ENCODE measurements at places on chromosomes 5 and 9.

- no peak for DNase-seq
These were observed 29.5 kb downstream of the MRPS27 start for GRCh38 chr5:72290356-72291133.

- no peak for DNase-seq
These were observed 20.6 kb downstream of the GNAQ start for GRCh38 chr9:78011049-78011448.

DNA sequence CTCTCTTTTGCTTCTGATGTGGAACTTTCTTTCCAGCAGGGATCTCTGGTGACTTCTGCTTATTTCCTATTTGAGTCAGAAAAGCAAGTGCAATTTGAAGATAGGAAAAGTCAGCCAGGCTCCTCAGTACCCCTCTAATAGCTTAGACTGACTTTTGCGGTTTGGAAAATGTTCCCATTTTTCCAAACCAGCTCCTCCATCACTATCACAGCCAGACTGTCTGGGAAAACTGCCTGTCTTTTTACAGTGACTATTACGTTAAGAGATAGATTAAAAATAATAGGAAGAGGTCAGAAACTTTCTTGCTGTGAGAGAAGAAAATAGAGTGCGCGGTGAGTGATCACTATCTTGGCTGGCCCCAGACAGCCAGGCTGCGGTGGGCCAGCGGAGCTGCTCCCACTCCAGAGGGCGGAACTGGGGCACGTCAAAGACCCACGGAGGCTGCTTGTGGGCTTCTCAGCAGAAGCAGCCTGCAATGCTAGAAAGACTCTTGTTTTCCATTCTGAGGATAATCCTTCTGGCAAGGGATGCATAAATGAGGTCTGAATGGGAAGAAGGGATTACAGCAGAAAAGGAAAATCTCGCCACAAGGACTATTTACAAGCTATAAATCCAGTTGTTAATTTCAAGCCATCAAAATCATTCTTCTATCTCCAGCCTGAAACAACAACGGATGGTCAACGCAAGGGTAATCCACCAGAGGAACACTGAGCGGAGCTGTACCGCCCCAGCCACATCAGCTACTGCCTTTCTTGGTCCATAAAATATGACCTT is 151.0 kb upstream of the MSX2 start:
- no peak for DNase-seq

- peak; percentile 5 for DNase-seq
These were observed 1.6 kb downstream of the ZFYVE16 start for GRCh38 chr5:80409367-80409966.

- DNase-seq = no peak
These were observed at the start of gene UGT3A1 for GRCh38 chr5:35990941-35991611. Gene UGT3A1, minus strand, starts transcription at chr5:35991390. Its CDS starts 150 bp downstream, at chr5:35991240.

DNA sequence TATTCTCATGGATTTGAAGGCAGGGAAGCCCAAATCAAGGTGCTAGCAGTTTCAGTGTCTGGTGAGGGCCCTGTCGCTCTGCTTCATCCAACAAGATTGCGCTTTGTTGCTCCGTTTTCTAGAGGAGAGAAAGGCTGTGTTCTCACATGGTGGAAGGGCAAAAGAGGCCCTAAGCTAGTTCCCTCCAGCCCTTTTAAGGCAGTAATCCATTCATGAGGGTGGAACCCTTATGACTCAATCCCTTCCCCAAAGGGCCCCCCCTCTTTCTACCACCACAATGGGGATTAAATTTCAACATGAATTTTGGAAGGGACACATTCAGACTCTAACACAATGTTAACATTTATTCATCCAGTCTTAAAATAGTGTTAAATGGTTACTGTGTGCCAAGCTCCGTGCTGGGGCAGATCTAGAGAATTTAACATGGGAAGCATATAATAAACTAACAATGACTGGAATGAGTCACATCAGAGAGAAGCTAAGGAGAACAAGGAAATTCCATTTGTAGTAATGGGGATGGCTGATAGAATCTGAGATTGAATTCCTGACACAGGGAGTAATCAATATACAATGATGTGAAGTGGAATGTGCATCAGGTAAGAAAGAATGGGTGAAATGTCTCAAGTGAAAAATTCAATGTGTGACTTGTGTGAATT is 382.8 kb upstream of the ZNF608 start:
- DNase-seq = no peak

- no peak for DNase-seq
These were observed 93.0 kb upstream of the FSTL4 start for GRCh38 chr5:133705331-133705730.

DNA sequence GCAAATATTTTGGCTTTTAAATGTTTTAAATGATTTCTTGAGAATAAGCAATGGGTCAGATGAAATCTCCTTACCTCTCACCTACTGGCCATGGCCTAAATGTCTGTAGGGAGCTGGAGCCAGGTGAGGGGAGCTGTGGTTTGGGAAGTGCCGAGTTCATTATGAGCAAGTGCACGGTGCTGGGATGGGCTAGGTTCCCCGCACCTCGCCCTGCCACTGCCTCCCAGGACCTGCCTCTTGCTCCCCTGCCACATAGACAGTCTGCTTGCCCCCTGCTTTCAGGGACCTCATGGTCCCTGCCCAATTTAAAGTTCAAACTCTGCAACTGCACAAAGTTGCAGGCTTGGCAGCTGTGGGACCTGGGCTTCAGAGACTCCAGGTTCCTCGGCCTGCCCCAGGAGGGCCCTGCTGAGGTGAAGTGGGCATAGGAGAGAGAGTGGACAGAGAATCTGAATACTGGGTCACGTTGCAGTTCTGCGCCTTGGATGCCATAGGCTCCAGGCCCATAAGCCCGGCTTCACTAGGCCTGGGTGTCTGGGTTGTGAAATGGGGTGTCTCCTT is 5.4 kb downstream of the OR13J1 start:
- no peak for DNase-seq

- peak; percentile 22 for DNase-seq
These were observed 27.3 kb downstream of the NME5 start for GRCh38 chr5:138111937-138112336.

DNA sequence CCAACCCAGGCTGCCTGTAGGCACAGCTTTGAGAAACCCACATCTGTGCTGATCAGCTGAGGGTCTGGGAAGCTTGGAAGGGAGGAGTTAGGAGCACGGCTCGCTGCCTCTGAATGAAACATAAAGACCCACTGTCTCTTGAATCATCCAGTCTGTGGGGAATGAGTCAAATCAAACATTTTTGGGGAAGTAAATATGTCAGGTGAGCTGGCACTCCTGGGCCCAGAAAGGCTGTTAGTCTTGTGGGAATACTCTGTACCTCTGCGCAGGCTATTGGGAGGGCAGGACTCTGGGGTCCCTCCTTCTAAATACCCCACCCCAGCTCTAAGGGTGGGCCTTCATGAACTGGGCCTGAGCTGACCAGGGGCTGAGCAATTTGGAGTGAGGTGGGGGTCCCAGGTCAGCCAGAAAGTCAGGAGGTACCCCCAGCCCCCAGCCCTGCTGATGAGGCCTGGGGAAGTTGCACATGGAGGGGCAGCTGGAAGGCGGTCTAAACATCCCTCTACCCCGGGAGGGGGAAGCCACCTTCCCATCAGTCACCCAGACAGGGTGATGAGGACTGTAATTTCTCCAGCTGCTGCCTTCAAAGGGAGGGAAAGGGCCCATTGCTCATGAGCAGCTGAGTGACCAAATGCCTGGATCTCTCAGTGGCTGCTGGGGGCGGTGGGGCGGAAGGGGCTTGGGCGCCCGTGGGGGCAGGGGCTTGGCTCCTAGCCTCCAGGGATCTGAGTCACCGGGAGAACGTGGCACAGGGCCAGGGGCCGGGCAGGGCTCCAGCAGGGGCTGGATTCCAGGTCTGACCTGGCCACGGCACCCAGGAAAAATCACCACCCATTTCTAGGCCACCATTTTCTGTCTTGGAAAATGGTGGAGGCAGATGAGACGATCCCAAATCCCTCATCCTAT is 10.8 kb downstream of the FIBCD1 start:
- no peak for DNase-seq

DNA sequence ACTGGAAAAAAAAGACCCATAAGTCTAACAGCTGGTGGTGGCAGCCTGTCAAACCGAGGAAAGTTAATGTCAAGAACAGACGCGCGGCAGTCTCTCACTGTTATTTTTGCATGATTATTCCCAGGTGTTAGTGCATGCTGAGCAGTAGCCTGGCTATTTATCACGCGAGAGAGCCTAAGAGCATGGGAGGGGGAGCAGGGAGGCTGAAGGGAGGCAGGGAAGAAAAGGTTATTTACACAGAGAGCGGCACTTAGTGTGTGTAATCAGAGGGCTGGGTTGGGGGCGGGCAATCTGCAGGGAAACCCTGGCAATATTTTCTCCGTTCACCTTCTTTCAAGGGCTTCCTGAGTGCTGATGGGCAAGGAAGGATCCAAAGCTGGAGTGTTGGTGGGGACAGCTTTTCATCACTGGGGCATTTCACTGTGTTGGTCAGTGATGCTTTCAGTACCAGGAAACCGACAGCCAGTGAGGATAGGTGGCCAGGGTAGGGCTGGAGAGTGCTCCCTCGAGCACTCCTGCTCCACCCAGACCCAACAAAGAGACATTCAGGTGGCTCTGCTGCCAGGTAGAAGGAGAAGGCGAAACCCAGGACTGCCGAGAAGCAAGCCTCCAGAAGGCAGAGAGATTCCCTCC is 39.6 kb downstream of the ZNF608 start:
- peak; percentile 58 for DNase-seq

- DNase-seq = no peak
These were observed 210.6 kb downstream of the ATP10B start for GRCh38 chr5:160641405-160641804.

GRCh38 chr9:128498911-128499310 is 5.6 kb upstream of the GLE1 start:
- no peak for DNase-seq

DNA sequence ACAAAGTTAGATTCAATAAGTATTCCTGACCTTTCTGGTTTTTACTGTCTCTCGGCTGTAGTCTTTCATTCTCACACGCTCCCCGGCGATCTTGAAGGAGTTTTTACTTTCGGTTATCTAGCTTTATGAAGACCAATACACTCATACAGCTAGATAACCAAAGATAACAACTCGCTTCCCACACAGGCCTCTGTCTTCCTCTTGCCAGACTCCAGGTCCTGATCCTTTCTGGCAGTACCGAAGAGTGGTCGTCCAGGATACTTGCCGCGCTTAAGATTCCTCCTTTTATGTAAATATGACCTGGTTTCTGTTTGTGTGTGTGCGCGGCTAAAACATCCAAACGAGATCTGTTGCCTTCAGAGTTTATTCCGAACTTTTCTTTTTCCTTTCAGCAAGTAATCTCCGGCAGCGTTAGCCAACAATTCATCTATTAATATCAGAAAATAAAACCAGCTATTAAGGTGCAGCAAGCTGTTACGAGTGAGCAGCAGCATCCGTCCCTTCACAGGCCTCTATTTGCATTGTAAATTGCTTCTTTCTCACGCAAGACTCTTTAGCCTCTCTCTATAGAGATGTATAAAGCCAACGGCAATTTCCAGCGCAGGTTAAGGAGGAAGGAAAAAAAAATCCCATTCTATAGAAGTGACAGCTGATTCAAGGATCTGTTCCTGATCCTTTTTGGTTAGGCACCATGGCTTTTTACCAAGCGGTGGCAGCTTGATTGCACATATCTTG is 216.1 kb downstream of the MEF2C start:
- no peak for DNase-seq

DNA sequence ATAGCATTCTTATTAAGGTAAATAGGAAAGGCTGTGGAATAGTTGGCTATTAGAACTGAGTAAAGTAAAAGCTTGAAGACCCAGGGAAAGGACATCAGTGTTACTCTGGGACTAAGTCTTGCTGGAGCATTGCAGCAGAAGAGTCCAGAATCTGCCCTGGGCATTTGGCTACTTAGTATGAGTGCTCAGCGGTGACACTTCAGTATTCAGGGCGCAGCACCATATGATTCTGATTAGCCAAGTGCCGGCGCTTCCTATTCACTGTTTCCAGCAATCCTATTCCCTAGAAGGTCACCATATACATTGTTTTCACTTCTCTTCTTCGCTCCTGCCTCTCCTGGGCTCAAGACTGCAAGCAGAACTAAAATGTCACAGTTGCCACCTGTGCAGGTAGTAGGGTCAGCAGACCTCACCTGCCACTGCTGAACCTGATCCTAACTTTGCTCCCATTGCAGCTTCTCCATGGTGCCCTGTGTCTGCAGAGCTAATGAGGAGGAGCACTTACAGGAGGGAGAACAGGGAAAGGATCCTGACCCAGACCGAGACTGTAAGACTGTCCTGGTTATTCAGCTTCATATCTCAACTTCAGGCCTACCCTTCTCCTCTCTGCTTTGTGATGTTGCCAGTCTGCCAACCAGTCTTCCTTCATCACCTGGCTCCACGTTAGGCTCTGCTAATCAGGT is 313.6 kb upstream of the PIK3R1 start:
- peak; percentile 47 for DNase-seq

- no peak for DNase-seq
These were observed 105.5 kb upstream of the TNC start for GRCh38 chr9:115223471-115223870.

GRCh38 chr5:178214160-178214803 is 9.9 kb downstream of the HNRNPAB start:
- no peak for DNase-seq

DNA sequence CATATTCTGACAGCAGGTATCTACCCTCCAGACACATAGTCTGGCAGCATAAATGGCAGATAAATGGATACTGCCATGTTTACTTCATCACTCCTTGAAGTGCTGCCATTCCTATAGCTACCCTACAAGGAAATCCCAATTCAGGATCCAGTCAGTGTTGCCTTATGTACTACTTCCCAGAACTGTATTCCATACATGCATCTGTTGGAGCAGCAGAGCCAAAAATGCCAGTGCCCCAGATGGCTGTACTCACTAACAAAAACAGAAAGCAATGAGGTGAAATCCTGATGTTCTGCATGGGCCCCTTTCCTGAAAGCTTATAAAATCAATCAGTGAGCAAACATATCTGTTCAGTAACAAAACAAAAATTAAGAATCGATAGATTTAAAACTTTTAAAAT is 490.0 kb upstream of the COX7C start:
- no peak for DNase-seq

GRCh38 chr9:13942695-13943094 is 371.2 kb downstream of the NFIB start:
- peak; percentile 89 for DNase-seq

- no peak for DNase-seq
These were observed 11.1 kb upstream of the DMXL1 start for GRCh38 chr5:119059740-119060255.

GRCh38 chr9:121814594-121814993 is 163.2 kb downstream of the DAB2IP start:
- no peak for DNase-seq

DNA sequence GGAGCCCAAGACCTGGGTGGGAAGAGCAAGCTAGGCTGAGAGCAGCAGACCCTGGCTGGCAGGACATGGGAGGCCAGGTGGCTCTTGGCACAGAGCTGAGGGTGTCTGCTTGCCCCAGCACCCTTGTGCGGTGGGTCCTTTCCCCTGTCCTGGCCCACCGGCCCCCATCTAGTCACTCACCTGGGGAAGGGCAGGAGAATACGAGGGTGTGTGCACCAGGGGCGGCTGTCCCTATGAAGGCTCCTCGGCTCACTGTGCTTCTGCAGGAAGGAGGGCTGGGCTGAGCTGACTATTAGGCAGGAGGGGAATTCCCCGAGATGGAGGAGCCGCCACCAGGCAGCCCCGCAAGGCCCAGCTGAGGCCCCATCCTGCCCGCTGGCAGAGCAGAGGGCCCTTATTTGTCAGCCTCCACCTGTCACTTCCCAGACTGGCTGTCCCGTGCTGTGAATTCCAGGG is 6.1 kb upstream of the TNIP1 start:
- no peak for DNase-seq

All from AG10803 (cell line).